ENCODE measurements at places on chromosomes 12 and 14.

DNA sequence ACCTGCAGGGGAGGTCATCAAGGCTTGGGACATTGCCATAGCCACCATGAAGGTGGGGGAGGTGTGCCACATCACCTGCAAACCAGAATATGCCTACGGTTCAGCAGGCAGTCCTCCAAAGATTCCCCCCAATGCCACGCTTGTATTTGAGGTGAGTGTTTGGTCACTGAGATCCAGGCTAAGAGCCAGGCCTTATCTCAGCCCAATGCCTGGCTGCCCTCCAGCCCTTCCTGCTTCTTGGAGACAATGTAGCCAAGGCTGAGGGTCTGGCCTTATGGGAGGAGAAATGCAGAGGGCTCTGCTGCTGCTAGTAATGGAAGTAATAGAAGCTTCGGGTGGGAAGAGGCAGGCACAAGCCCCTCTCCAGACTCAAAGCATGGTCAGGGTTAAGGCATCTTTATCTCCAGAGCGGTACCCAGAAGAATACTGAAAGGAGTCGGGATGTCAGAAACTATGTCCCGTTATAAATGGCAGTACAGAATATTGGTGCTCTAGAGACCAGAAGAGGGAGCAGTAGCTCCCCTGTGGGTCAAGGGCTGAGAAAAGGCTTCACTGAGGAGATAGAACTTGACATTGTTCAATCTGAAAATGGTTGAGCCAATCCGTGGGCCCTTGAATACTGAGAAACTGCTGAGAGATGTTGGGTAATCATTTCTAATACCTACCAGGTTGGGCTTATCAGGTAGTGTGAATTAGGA is 3.1 kb downstream of the FKBP4 start:
- no peak for DNase-seq

GRCh38 chr12:26769611-26770010 is 63.4 kb downstream of the ITPR2 start:
- DNase-seq = no peak

DNA sequence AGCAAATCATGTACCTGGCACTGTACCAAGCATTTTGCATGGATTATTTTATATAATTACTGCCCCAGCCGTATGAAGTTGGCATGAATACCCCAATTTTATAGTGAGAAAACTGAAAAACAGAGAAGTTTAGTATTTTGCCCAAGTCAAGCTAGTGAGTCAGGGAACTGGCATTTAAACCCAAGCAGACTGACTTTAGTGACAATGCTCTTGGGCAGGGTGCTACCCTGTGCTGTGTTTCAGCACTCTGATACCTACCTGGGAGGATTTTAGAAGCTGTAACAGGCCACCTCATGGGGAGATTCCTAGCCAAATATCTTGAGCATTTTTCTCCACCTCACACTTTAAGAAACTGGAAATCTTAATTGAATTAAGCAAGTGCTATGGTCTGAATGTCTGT is 98.1 kb upstream of the MAX start:
- no peak for DNase-seq

DNA sequence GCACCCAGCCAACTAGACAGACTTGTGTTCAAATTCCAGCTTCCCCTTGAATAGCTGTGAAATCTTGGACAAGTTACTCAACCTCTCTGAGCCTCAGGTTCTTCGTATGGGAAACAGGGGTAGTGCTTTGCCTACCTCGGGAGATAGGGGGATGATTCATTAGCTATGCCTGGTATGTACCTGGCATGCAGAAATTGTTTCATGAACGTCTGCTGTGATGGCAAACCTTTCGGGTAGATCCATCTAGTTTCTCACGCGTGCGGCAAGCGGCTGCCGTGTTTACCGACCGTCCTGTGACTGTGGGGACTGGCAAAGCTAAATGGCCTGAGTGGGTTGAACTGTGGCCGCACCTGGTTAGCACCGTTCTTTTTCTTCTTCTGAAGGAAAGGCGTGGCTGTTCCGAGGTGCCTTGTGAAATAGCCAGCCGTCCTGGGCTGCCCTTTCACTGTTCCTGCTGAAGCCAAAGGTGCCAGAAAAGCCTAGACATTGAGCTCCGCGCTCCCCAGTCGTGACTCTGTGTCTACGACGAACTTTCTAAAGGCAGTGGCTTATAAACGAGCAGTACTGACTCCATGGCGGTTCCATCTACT is 40.6 kb upstream of the MED13L start:
- no peak for DNase-seq

- no peak for DNase-seq
Observed at GRCh38 chr14:24237463-24237955, 4.8 kb downstream of the GMPR2 start.

GRCh38 chr12:59874781-59875180 is 279.0 kb downstream of the SLC16A7 start:
- no peak for DNase-seq

DNA sequence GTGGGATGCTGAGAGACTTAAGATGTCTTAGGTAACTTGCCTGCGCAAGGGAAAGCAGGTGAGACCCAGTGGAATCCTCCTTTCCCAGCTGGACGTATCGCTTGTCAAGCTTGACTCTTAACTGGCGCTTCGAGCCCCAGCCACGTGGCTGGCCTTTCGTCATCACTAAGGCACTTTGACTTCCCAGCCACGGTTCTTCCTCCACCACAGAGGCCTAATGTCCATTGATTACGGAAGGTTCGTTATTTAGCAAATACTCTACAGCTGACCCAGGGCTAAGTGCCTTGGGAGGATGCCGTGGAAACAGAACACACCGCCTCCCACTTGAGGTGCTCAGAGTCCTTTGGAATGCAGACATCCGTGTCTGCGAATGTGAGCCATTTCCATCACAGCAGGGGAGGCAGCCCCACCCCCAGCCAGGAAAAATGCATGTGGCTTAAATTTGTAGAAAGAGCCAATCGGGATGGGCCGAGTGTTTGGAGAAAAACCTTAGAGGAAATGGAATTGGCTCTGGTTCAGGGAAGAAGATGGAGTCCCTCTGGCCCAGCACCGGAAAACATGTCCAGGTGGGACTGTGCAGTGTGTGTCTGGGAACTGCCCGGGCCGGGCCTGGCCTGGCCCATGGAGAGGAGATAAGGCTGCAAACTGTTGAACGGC is 115.7 kb downstream of the PLXNC1 start:
- DNase-seq = no peak

GRCh38 chr14:51004801-51005526 is 60.7 kb upstream of the PYGL start:
- DNase-seq = no peak
